ENCODE measurements at places on chromosomes 7 and 10.

GRCh38 chr10:49744924-49745605 is 17.1 kb downstream of the OGDHL start:
- DNase-seq, result no peak

DNA sequence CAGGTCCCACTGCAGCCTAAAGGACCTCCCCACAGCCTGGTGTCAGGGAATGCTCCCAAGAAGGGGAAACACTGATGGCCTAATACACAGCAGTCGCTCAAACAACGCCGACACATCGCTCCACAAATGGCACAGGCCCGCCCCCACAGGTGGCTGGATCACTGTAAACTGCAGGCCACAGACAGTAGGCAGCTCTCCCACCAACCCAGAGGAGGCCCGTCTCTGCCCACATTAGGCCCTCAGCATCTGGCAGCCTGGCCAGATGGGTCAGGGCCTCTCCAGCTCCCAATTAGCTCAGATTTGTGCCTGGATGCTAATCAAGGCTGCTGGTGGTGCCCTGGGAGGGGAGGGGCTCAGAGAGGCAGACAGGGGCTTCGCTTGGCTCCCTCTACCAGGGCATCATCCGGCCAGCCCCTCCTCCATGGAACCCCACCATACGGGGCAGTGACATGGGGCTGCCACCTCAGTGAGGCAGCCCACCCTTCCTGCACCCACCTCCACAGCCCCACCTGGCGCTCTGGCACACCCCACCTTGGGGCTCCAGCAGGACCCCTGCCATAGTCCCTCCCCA is 42.7 kb downstream of the CAMK2B start:
- DNase-seq, result no peak

DNA sequence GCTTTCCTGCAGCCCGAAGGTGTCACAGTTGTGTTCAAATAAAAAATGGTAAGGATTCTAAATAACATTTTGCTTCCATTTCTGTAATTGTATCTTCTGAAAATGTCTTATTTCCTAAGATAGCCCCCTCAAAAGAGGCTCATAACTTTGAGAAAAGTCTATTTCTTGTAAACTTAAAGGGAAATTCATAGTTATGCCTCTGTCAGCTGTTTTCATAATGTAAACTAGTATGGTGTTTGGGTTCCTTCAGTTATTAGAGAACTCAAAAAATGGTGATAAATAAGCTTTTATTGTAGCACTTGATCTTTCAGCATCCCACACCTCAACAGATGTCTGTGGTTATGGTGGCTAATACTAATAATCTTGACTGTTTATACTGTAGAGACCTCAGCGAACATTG is 57.1 kb downstream of the KLHDC10 start:
- DNase-seq, result no peak

GRCh38 chr7:8384901-8385300 is 48.5 kb upstream of the NXPH1 start:
- DNase-seq, result no peak

- no peak for DNase-seq
Observed at GRCh38 chr10:110358869-110359629, 54.3 kb upstream of the SMNDC1 start.

- DNase-seq, result no peak
Observed at GRCh38 chr7:4682621-4683042, 537 bp downstream of the FOXK1 start.

DNA sequence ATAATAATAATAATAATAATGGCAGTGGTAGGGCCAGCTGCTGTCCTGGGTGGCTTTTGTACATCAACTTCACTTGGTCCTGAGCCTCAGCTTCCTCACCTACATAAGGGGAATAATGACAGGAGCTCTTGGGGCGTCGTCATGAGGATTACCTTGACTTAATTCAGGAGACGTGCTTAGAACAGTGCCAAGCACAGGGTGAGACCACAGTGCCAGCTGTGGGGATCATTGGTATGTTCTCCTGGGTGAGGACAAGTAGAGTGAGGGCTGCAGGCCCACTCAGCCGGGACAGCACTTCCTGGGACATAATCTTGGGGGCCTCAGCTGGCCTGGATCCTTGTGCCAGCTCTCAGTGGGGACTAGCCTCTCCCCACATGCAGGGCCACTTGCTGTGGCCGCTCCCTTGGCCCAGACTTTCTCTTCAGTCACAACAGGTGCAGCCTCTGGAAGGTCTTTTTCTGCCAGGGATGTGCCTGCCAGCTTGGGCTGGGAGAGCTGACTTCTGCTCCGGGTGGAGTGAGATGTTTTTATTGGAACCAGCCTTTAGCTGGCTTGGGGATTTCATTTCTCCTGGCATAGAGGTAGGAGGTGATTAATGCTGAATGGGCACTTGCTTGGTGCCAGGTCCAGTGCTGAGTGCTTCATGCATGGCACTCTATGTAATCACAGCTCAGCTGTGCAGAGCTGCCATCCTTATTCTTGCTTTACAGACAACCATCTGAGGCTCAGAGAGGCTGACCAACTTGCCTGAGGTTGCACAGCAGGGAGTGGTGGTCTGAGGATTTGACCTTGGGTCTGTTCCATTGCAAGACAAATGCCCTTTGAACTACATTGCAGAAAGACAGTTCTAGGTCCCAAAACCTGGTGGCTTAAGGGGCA is 45.3 kb downstream of the TSPAN15 start:
- no peak for DNase-seq

DNA sequence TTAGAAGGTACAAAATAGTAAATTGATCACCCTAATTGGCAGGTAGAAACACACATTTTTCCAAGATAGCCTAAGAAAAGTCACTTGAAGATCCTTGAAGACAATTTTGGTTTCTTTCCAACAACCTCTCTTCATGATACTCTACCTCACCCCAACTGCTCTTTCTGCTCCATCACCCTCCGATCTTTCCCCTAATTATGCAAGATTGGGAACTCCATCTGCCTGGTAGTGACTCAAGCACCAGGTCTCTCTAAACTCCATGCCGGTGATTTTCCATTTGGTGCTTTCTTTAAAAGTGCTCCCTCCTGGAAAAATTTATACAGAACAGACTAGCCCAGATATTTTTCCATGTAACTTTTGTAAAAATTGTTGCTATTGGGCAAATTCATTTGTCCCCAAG is 1.1 kb upstream of the AKR1B1 start:
- no peak for DNase-seq

- DNase-seq, result peak; percentile 77
Observed at GRCh38 chr10:87504640-87505365, at the start of gene MINPP1. TSS of gene MINPP1 (plus strand) at chr10:87504893. CDS start at chr10:87504916, 23 bp downstream.

DNA sequence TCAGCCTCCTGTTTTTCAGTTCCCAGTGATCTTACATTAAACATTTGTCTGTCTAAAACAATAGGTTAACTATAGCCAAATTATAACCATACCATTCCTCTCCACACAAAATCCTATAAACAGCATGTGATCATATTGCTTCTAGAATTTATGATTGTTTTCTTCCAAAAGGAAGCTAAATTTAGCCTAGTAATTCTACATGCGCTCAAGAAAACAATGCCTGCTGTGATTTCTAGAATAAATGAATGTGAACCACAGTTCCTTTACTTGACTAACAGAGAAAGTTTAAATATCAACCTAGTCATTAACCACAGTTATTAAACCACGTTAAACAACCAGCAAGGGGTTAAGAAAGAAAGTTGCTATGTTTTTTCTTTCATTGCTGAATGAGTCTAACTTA is 26.4 kb downstream of the MET start:
- no peak for DNase-seq

DNA sequence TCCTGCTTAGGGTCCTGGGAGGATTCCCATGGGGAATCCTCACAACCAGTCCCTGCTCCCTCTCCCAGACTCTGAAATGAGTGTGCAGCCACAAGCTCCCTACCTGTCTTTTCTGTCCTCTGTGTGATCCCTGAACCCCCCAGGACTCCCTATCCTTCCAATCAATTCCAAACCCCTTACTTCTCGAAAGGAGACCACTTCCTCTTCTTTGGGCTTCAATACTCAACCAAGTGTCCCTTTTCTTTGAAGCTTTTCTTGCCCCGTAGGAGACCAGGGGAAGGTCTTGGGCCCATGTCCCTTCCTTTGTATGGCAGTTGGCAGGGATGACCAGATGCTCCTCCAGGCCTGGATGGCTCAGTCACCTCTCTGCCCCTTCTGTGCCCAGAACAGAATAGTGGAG is 1.7 kb downstream of the AEBP1 start:
- no peak for DNase-seq

DNA sequence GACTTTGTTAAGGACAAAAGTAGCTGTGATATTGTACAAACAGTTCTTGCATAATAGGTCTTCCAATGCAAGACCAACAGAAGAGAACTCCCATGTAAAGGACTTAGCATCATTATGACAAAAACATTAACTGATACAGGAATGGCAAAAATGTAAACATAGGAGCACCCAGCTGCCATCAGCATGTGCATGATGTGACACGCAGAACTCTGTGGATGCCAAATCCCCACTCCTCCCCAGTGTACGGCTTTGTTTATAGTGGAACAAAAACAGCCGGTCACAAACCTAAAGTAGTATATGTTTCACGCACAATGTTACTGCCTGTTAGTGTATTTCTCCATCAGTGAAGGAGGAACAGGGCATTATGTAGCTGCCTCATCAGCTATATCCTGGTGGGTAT is 316.0 kb upstream of the AOAH start:
- no peak for DNase-seq

GRCh38 chr7:8629504-8629903 is 196.1 kb downstream of the NXPH1 start:
- no peak for DNase-seq

- DNase-seq, result no peak
Observed at GRCh38 chr7:4790078-4790465, 14.6 kb downstream of the AP5Z1 start.

DNA sequence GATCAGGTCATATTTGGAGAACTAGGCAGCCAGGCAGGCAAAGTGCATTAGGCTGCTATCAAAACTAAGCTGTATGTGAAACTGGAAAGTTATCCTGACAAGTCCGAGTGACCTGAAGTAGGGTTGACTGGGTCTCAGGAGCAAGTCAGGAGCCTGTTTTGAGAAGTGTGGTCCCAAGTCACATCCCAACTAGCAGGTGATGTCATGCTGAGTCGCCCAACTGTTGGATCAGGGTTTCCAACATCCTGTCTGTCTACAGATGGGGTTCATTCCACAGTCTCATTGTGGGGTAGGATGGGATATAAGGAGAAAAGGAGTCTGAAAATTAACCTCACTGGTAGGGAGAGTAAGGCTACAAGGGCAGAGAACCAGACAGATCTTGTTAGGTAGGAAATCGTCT is 27.0 kb downstream of the SLC26A4 start:
- DNase-seq, result no peak

DNA sequence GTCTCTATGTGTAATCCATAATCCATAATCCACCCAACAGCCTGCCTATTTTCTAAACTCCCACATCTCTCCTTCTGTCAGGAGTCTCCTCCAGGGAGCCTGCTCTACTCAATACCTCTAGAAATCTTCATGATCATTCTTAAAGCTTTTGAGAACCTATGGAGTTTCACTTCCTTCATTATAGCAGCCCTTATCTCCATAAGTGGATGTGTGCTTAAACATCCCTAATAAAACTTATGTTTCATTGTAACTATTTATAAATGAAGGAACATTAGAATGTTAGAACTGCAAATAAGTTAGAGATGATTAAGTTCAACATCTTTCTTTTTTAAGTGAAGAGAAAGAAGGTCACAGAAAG is 8.5 kb downstream of the CPED1 start:
- DNase-seq, result no peak

- DNase-seq, result no peak
Observed at GRCh38 chr10:56319386-56319785, 41.7 kb downstream of the ZWINT start.

DNA sequence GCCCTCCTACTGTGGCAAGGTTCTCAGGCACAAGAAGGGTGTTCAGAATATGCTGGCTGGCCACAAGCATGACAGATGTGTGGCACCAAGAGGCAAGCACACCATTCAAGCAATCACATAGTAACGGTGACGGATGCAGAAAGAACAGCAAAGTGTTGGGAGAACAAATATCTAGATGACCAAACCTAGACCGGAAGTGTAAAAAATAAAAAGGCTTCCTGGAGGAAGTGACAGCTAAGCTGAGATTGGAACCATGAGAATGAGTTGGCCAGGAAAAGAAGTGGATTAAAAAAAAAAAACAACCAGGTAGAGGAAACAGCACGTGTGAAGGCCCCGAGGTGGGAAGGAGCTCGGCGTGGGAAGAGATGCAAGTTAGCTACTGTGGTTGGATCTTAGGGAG is 22.0 kb downstream of the GHRHR start:
- DNase-seq, result no peak

DNA sequence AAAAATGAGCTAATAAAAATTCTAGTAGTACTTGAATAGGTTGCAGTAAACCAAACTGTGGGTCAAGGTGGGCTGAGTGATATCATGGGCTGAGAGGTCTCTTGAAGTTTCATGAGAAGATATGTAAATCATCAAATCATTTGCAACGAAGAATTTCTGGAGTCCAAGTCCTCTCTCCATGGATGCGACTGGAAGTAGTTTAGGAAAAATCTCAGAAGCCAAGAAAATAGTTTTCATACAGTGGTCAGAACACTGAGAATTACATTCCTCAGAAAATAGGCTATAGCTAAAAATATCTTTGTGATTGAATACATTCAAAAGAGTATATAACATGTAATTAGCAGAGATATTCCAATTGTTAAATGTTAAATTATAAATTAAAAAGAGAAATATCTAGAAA is 3.6 kb upstream of the IFIT1 start:
- DNase-seq, result no peak

DNA sequence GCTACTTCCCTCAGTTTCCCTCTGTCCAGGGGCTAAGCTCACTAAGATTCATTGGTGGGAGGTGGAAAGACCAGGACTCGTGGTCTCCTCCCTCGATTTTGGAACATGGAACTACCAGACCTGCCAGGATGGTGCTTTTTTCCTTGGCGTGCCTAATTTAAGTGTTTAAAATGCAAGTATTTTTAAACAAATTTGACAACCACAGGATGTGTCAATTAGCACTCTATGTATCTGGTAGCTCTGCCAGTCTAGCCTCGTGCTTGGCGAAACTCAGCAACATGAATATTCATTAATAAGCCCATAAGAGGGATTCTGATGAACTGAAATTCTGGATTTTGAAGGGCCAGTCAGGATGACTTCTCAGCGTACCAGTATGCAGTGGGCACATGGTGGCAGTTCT is 145.0 kb upstream of the PRR15 start:
- no peak for DNase-seq

GRCh38 chr10:104197364-104197763 is 34.8 kb downstream of the CFAP43 start:
- DNase-seq, result no peak

Measured in stimulated activated CD8-positive, alpha-beta memory T cell treated with anti-CD3 and anti-CD28 coated beads, Interleukin-4, amount 100 ng/mL, for 4 hours (primary cell).